ENCODE measurements at places on chromosomes 5 and 9. TPM values are rescaled to one million over a fixed set of nuclear protein-coding genes. Genes with fewer than 3 reads are reported as not detected.

DNA sequence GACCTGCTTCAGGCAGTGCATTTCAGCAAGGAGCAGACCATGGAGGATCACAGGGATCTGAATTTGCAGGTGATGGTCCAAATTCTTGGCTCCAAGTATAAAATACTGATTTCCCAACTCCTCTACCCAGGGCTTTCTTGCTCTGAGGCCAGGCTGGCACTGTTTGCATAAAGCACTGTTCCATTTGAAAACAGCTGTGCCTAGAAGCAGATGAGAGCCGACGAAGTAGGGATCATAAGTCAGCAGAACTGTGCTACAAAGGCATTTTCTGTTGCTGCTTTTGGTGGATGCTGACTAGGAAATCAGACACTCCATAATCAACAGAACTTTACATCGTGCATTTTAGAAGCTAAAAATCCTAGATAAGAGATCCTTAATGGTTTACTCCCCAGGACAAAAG lies 126.4 kb downstream of the MAT2B start:
- no peak for DNase-seq

- no peak for DNase-seq
These were observed 4.0 kb upstream of the ZSWIM6 start for GRCh38 chr5:61327760-61328753.

DNA sequence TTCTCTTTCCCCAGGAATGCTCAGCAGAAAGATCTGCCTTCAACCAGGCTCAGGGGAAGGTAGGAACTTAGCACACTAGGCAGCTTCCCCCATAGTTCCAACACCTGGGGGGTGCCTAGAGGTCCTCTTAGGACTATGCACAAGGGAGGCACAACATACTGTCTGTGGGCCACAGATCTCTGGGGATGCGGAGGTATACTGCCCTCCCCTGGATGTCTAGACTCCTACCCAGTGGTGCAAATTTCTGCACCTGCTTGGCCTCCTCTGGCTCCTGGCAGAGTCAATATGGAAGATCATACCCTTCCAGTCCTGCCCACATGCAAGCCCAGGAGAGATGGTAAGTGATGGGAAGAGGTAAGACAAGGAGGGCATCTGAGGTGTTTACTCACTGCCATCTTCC lies 247.5 kb upstream of the DAPK1 start:
- DNase-seq = no peak

DNA sequence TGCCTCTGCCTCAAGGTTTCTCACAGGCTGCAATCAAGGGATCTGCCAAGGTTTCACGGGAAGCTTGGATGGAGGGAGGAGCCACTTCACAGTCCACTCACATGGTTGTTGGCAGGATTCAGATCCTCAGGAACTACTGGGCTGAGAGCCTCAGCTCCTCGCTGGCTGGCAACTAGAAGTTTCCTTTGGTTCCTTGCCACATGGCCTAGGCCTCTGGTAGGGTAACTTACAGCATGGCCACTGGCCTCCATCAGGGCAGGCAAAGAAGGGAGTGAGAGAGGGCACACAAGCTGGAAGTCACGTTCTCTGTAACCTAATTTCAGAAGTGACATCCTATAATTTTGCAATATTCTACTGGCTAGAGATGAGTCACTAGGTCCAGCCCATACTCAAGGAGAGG lies 32.2 kb downstream of the SPOCK1 start:
- no peak for DNase-seq

The GARIN3 gene
- total RNA-seq = not detected

DNA sequence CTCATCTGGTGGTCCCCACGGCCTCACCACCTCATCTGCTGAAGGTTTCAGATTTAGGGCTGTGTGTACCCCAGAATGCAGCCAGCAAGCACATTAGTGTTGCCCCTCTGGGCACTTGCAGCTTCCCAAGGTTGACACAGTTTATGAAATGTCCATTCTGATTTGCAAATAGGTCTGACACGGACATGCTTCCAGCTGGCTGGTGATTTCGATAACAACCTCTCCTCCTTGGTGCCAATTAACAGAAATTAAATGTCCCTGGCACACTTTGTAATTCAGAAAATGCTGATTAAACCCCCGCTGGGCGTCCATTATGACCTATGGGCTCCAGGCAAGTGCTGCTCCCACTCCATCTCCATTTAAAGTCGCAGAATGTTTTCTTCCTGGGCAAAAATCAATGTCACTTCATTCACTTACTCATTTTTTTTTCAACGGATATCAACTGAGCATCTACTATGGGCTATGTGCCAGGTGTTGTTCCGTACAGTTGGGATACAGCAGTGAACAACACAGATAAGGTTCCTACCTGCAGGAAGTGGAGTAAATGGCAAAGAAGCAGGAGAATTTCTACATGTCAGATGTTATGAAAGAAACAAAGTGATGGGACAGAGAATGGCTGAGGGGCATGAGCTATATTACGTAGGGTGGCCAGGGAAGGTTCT lies 32.0 kb downstream of the PLAC8L1 start:
- DNase-seq = no peak

DNA sequence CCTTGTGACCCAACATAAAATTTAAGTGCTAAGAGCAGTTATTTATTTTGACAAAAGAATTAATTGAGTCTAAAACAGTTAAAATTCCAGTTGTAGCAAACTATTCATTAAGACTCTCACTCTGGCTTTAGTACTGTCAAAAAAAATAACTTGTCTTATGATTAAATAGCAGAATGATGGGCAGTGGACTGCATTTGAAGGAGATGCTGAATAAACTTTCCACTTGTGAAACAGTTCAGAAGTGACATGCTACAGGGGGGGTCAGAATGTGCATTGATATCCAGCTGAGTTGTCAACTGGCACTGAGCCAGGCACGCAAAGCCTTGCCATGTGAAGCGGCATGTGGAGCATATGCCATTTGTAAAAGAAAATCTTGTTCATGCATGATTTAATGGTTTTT lies 76.0 kb downstream of the FCHO2 start:
- no peak for DNase-seq

DNA sequence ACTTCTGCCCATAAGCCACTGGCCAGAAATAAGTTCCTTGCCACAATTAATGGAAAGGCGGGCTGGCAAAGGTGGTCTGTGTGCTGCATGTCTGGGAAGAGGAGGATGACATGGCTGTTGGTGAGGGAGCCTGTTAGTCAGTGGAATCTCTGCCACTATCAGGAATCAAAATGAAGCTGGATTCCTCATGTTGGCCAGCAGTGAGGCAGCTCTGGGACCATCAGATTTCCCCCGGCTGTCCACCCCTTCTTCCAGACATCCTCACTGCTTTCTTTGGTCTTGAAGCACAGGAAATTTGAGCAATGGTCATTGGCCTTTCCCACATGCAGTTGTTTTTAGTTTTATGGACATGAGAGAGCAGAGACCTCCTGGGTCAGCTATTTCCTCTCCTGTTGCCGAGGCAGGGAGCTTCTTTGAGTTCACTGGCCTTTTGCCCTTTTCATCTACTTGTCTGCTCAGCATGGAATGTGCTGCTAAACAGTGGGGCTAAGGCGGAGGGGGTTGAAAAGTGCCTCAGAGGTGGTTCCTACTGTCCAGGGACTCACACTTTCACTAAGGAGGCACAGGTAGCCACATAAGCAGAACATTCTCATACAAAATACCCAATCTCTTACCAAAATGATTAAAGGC lies 34.8 kb upstream of the NEURL1B start:
- DNase-seq = no peak

- no peak for DNase-seq
These were observed 50.8 kb upstream of the SIMC1 start for GRCh38 chr5:176187276-176188062.
